H54 (cell line): ENCODE measurements at places on chromosomes 7 and 10.

DNA sequence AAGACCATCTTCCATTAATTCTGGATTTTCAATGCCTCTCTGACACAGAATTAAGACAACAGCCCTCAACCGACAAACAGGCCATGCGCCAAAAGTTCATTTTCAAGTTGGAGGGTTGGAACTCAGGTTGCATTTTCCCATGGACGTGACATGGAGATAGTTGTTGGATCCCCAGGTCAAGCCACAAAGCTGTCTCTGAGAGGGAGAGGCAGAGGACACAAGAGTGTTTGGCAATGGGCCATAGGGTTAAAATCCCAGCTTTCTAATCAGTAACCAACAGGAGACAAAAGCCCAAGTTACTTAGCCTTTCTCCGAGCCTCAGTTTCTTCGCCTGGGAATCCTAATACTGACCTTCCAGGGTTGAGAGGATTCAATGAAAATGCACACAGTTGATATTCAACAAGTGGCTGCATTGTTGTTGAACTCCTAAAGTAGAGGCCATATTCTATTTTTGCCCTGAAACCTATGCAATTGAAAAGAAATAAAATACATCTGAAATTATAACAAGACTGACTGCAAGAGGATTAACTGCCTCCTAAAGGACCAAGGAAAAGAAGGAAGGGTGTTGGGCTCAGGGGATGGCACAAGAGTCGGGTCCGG, 44.3 kb downstream of the SORBS1 start:
- DNase-seq, result no peak

- no peak for DNase-seq
These were observed 4.7 kb upstream of the LOXL4 start for GRCh38 chr10:98272656-98273055.

GRCh38 chr10:114611617-114612016, 46.5 kb downstream of the ABLIM1 start:
- DNase-seq, result no peak

DNA sequence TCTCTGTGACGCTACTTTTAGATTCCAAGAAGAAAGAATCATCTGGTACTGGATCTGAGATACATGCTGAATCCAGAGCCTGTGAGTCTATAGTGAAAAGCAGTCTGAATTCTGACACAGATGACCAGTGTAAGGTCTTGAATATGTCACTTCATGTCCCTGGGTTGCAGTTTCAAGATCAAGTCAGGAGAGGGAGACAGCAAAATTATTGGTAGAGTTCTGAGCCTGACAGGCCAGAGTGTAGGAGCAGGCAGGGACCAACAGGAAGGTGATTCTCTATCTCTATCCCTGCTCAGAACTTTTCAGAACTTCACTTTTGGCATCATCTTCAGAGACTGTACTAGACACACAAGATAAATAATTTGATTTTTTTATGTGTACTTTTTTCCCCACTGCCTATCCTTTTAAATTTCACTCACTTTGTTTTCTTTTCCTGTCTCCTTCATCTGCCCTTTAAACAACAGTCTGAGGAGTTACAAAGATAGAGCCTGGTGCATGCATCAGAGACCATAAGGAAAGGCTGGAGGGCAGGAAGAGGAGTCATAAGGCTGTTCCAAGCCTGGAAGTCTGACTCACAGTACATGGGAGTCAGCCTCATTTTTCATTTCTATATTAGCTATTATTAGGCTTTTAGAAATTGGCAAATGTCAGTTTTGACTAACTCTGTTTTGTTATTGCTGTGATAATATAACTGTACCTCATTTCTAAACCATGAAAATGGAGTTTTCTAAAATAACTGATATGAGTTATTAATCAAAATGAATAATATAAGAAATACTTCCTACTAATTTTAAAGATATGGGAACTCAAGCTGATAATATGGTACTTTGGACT, 120.2 kb upstream of the TMEM229A start:
- DNase-seq, result no peak

DNA sequence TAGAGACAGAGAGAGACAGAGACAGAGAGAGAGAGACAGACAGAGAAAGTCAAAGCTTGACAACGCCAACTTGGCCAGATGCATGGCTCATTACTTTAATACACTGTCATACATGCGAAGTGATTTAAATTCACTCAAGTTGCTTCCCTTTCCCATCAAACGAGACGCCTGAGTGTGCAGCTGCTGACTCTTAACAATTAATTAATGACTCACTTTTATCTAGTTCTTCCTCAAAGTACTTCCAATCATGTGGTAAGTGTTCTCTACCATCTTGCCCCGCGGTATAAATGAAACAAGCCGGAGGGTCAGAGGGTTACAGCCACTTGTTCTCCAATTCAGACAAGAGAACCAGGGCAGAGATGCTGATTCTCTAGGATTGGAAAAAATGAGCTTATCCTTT, 90.8 kb downstream of the SFMBT2 start:
- no peak for DNase-seq

DNA sequence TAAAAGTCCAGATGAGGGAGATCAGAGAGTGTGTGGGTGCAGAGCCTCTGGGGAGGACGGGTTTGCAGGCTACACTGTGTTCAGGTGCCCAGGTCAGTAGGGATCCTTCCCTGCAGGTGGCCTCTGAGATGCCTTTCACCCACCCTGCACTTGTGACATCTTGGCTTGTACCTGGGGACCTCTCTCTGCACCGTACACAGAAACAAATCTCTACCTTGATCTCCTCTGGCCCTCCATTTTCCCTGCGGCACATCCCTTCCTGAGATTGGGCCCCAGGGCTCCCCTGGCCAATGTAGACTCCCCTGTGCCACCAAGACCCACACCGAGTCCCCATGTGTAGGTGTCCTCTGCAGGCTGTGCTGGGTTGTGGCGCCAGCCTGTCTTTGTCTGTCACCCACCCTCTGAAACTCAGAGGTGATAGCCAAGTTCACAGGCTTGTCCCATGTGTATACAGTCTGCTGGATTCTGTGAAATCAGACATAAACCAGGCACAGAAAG, 140.6 kb downstream of the PTPN20 start:
- no peak for DNase-seq

DNA sequence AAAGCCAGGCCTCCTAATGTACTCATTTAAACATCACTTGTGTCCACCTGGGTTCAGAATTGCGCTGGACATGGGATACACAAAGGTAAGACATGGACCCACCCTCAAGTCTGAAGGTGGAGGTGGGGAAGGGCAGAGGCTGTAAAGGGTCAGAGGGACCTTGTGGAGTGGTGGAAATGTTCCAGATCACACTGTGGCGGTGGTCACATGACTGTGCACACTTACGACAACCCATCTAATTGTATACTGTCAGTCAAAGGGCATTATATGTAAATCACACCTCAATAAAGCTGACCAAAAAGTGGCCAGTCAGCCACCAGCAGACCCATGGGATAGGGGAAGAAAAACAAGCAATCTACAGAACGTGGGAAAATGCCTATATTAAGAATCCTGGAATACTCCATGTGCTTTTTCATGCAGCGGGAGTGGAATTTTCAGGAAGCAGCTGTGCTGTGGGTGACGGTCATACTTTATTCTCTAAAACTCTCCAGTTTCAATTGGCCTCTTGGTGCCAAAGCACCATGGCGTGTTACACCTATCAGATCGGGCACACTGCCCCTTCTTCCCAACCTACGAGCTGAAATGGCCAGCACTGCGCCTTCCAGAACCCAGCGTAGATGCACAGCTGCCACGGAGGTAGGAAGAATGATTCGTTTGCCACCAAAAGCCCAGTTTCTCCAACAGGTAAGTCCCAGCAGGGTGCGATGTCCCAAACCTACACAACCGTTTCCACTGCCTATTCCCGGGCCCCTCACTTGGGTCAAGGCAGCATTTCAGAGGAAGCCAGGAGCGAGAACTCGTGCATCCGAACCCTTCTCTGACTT, 69.8 kb downstream of the PRKAG2 start:
- DNase-seq, result no peak
